ENCODE measurements at places on chromosomes 2 and 18.

DNA sequence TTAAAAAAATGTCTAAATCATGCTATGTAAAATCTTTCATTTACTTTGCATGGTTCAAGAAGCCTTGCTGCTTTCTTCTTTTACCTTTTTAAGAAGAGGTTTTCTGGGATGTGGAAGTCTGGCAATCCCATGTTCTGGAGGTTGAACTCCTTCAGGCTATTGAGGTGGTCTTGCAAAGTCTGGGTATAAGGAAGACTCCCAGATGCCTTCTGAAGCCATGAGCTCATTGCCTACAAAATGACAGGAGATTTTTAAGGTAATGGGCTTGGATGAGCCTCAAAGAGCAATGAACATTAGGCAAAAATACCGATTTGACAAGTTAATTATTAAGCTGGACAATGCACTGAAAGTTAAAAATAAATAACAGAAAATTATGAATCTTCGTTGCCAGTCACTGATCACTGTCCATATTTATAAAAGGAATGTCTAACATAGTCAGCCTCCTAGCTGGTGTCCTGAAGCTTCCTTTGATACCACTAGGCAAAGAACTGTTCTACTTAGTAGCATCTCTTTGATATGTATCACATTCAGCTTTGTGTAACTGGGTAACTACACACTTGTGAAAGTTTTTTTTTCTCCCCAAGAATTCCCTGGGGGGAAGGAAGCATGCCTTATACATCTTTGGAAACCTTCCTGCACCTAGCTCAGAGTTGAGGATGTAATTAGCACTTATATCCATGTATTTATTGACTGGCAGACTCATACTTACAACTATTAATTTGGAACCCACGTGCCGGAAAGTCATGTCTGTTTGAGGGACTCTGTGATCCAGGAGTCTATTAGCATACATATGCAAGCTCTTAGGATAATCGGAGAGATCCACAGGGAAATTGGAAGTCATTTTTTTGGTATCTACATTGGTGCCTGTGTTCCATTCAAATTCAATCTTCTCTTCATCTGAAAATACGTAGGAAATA is 29.3 kb downstream of the APOB start:
- no peak for DNase-seq

GRCh38 chr2:112712465-112712864 is 8.4 kb upstream of the NT5DC4 start:
- DNase-seq, result no peak

- no peak for DNase-seq
Measured at GRCh38 chr2:220154304-220154703, 526.9 kb downstream of the SLC4A3 start.

GRCh38 chr18:70582981-70583380 is 294.1 kb downstream of the SOCS6 start:
- no peak for DNase-seq

DNA sequence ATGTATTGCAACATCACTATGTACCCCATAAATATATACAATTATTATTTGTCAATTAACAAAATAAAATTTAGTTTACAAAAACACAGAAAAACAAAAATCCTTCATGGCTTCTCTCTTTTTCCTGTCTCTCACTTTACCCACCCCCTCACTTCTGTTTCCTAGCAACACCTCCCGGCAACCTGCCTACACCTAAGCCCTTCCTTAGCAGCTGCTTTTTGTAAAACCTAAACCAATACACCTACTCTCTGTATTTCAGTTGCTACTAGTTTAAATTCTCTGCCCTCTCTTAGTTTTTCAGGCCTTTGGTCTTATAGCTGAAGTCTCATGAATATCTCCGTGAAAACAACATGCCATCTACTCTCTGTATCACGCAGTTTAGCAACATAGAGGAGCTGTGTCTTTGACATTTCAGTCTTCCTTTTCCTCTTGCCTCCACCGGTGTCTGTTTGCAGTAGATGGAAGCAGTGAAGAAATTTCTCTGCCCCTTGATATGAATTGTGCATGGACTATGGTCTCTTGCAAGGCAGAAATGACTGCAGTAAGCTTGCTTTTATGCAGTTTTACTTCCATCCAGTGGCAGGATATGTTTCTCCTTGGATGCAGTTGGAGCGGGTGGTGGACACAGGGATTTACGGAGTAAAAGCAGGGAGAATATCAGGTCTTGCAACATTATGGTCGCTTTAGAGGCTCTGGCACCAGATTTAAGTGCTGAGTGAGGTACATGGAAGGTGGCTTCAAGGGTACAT is 42.0 kb upstream of the ZDBF2 start:
- no peak for DNase-seq

Measured in posterior cingulate gyrus (tissue), 11 donors.